ENCODE measurements at places on chromosomes 4 and X. TPM values are rescaled to one million over a fixed set of nuclear protein-coding genes. Genes with fewer than 3 reads are reported as not detected.
A peak's percentile ranks its signal among the peaks of the same experiment; 100 is the strongest.

GRCh38 chrX:72309297-72310071 is 3.8 kb upstream of the CITED1 start:
- no peak for DNase-seq

GRCh38 chr4:147772056-147772455 is 40.2 kb downstream of the ARHGAP10 start:
- DNase-seq: no peak

DNA sequence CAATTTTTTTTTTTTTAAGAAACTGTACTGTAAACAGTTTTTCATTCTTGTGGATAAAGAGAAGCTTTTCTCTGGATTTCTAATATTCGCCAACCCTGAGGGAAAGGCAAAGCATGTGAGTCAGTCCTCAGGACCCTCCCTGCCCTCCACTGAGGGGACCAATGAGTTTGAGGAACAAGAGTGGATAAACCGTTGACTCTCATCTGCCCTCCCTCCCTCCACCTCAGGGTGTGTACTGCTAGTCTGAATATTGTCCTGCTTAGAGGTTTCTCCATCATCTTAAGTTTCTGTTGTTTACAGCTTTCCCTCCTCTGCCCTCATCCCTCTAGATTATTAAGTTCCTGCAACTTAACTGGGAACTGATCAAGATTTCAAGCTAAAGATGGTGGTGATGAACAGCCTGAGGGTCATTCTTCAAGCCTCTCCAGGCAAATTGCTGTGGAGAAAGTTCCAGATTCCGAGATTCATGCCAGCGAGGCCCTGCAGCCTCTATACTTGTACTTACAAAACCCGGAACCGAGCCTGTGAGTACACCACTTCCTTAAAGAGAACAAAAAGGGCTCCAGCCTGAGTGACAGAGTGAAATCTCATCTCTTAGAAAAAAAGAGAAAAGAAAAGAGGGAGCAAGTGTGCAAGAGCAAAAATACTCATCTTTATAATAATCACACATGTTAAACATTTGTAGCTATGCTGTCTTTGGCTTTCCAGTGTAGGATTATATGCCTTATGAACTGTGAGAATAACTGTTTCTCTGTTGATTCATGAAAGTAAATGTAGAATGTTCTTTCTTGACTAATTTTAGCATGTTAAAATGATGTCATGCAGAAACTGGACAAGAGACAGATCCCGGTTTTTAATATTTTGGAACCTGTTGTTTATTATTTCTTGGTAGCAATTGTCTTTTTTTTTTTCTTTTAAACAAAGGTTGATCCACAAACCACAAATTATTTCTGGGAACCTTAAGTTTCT is 11.9 kb downstream of the CA5B start:
- no peak for DNase-seq

DNA sequence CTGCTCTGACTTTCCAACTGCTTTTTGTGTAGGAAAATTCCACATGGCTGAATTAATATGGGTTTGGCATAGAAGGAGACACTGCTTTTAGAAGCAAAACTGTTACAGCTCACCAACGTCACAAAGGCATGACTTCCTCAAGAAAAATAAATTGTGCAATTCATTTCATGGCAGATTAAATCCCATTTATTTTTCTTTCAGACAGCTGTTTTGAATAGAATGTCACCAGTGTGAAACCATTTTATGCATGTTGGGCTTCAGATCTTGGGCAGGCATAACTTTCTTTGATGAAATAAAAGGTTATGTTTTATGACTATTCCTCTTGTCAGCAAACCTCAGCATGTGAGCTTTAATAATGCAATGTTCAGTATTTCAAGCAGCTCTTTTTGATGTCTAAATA is 542.8 kb downstream of the GALNTL6 start:
- DNase-seq: no peak

DNA sequence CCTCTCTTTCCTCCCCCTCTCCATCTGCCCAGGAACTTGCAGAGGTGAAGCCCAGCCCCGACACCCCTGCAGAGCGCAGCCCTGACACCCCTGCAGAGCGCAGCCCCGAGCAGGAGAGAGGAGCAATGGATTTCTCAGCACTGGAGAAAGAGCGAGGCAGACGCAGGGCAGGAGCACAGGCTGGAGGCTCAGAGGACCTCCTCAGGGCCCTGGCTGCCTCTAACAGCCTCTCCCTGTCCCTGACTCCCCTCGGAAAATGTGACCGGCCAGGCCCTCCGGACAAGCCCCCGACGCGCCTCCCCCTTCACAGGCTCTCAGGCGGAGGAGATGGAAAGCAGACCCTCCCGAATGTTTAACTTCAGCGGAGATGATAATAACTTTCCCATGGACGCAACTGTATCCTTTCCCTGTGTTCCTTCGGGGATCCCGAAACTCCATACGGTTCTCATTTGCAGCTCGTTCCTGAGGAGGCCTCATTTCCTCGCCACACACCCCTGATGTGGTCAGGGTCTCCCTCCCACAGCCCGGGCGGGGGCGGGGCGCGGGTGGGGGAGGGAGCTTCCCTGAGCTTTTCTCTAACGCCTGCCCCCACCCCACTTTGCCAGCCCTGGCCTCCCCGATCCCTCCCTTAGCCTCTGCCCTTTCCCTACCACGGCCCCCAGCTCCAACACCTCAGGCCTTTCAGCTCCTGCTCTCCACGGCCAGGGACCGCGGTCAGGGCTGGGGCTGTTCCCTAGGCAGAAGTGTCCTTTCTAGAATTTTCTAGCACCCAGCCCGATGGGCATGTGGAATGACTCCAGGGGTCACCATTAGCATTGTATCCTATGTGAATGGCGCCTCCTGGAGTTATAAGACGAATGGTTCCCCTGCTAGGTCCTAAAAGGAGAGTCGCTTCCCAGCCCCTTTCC is 201.1 kb upstream of the BCOR start:
- no peak for DNase-seq

GRCh38 chr4:103091601-103092223 is 7.9 kb downstream of the BDH2 start:
- peak; percentile 17 for DNase-seq

DNA sequence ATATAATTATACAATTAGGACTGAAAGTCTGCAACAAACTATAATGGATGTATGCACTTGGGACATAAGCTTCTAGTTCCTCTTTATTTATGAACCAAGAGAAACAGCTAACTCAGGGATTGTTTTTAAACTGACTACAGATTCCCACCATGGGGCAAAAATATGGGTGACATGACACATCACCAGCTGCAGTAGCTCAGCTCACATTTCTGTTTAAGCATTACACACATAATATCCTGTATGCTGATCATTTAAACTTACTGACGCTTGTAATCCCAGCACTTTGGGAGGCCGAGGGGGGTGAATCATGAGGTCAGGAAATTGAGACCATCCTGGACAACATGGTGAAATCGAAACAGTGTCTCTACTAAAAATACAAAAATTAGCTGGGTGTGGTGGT is 11.5 kb downstream of the FGB start:
- DNase-seq: no peak

- no peak for DNase-seq
These were observed 716.6 kb upstream of the INTU start for GRCh38 chr4:126916049-126916625.

DNA sequence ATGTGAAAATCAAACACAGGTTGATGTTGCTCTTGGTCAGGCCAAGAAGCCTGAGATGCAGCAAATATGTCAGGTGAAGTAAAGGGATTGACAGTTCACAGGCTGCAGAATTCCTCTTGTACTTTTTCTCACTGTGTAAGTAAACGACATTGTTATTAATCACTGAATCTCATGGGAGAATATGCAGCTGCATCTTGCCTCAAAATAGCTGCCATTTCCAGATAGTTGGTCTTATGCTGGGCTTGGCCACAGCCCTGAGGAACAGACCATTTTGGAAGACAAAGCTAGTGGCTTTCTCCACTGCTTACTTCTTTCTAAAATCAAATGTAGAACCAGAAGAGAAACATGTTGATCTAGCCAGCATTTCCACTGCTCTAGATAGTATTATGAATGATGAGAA is 403.4 kb upstream of the NR3C2 start:
- no peak for DNase-seq

DNA sequence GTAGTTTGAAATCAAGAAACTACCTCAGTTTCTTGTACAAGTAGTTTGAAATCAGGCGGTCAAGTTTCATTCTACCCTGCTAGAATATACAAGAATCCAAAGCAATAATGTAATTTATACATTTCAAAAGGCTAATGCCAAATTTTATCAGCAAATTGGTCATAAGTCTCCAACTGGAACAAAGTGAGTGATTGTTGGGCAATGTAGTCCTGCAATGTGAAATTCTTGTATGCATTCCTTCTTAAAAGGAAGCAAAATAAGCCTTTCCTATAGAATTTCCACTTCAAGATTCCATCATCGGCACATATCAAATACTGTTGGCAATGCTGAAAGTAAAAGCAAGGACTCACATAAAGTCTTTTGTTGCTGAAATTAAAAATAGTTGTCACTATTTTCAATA is 334.9 kb downstream of the IL1RAPL1 start:
- no peak for DNase-seq

- DNase-seq: no peak
These were observed 14.8 kb upstream of the CXCR3 start for GRCh38 chrX:71632923-71633657.

DNA sequence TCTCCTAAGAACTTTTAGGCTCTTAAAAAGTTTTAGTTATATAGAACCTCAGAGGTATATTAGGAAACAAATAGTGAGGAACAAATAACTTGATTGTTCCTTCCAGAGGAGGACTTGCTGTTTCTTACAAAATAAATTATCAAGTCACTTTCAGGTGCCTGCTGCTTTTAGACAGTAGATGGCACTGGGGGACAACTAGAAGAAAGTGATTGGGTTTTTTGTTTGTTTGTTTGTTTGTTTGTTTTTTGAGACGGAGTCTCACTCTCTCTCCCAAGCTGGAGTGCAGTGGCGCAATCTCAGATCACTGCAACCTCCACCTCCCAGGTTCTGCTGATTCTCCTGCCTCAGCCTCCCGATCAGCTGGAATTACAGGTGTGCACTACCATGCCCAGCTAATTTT is 35.4 kb upstream of the CDKL5 start:
- DNase-seq: no peak

DNA sequence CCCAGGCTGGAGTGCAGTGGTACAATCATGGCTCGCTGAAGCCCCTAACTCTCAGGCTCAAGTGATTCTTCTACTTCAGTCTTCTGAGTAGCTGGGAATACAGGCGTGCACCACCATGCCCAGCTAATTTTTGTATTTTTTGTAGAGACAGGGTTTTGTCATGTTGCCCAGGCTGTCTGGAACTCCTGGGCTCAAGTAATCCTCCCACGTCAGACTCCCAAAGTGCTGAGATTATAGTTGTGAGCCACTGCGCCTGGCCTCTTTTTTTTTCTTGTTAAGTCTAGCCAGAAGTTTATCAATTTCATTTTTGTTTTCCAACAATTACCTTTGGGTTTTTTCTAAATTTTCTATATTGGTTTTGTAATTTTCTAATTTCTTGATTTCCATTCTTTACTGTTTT is 100.6 kb downstream of the GC start:
- no peak for DNase-seq

DNA sequence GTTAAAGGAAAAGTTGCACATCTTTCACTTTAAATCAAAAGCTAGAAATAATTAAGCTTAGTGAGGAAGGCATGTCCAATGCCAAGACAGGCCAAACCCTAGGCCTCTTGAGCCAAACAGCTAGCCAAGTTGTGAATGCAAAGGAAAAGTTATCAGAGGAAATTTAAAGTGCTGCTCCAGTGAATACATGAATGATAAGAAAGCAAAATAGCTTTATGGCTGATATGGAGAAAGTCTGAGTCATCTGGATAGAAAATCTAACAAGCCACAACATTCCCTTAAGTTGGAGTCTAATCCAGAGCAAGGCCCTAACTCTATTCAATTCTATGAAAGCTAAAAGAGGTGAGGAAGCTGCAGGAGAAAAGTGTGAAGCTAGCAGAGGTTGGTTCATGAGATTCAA is 23.8 kb downstream of the NPFFR2 start:
- DNase-seq: no peak

DNA sequence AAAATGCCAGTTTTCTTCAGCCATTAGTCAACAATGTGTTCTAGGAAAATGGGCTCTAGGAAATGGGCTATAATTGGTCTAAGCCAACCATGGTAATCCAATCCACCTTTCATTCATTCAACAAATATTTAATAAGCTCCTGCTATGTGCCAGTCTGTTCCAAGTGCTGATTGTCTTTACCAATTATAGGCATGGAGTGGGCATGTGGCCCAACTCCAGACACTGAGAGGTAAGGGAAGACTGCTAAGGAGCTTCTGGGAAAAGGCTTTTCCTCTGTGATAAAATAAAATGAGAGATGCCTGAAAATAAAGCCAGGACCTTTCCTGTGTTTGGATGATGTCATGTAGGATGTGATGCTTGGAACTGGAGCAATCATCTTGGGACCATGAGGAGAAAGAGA is 43.3 kb downstream of the HOPX start:
- no peak for DNase-seq

DNA sequence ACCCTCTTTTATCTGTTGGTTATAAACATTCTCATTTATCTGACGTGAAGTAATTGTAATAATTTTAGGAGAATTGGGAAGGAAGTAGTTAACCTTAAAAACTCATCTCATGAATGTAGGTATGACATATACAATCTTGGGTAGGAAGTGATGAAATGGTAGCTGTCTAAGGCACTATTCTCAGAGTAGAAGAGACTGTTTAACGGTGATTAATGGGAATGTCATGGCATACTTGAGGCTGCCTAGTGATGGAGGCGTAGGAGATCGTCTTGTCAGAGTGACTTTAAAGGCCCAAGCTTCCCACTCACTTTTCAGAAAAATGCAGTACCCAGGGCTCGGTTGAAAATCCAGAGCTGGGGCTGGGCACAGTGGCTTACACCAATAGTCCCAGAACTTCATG is 19.4 kb upstream of the AGA start:
- no peak for DNase-seq

- no peak for DNase-seq
These were observed 1127.8 kb upstream of the PRKX start for GRCh38 chrX:4841216-4841745.

- DNase-seq: no peak
These were observed 624.8 kb upstream of the ATOH1 start for GRCh38 chr4:93203708-93204107.

Gene MAGEA4
- not detected for total RNA-seq

Gene DCAF4L1
- total RNA-seq: 0.10 TPM

Gene CYLC1
- not detected for total RNA-seq

Gene GNRHR
- total RNA-seq: not detected

Gene INTU
- total RNA-seq: 3.1 TPM

Gene GAGE13
- not detected for total RNA-seq

Gene PDLIM3
- not detected for total RNA-seq

Gene UGT2B11
- not detected for total RNA-seq

All from foreskin keratinocyte (primary cell).